Right renal cortex interstitium (tissue), 3 donors: ENCODE measurements at places on chromosomes 12 and 14.

GRCh38 chr14:72416892-72417291 is 477.0 kb downstream of the DPF3 start:
- DNase-seq = no peak

DNA sequence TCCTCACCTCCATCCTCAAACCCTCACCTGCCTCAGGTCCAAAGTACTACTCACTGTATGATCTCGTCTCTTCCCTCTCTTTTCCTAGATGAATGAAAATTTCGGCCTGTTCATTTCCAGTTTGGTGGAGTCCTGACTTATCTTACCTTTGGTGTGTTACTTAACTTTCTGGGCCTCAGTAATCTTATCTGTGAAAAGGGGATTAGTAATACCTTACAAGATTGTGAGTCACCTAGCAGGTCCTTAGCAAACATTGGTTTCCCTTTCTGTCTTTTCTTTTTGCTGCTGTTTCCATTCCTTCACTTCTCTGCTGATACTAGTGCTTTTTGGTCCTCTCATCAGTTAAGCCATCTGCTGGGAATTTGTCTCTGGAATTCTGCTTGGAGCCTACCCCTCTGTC is 52.8 kb downstream of the AKAP6 start:
- DNase-seq = no peak

DNA sequence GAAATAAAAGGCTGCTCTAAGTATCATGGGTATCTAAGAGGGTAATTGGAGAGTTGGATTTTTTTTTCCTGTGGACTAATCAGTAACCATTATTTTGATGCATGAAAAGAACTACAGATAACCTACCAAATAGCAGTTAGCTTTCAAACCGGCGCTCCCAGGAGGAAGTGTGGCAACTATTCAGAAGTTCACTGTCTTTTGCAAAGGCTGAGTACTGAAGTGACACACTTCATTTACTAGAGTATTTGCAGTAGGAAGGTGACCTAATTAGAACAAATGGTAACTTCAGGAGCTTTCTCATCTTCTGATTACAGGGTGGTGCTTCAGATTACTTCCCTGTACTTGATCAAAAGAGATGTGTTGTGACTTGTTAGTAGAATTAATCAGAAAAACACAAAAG is 87.7 kb downstream of the PELI2 start:
- DNase-seq = no peak

- DNase-seq = no peak
Observed at GRCh38 chr12:124578445-124578844, 11.0 kb upstream of the NCOR2 start.

GRCh38 chr12:22248121-22248520 is 86.4 kb downstream of the ST8SIA1 start:
- no peak for DNase-seq

DNA sequence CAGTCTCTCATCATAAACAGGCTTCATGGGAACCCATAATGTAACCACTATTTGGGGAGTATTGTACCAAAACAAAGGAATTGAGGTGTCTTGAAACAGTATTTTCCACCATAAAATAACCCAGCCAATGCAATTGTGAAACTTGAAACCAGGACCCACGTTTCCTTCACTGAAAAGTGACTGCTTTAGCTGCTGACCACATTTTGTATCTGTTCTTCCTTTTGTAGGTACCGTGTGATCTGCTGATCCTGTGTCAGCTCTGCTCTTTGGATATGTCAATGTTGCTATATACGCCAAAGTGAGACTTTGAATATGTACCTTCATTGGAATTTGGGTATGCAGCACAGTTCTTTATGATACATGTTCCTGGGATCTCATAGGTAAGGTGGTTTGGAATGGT is 95.1 kb upstream of the CNTN1 start:
- no peak for DNase-seq

- DNase-seq = no peak
Observed at GRCh38 chr12:132053338-132054330, 90.5 kb downstream of the DDX51 start.

DNA sequence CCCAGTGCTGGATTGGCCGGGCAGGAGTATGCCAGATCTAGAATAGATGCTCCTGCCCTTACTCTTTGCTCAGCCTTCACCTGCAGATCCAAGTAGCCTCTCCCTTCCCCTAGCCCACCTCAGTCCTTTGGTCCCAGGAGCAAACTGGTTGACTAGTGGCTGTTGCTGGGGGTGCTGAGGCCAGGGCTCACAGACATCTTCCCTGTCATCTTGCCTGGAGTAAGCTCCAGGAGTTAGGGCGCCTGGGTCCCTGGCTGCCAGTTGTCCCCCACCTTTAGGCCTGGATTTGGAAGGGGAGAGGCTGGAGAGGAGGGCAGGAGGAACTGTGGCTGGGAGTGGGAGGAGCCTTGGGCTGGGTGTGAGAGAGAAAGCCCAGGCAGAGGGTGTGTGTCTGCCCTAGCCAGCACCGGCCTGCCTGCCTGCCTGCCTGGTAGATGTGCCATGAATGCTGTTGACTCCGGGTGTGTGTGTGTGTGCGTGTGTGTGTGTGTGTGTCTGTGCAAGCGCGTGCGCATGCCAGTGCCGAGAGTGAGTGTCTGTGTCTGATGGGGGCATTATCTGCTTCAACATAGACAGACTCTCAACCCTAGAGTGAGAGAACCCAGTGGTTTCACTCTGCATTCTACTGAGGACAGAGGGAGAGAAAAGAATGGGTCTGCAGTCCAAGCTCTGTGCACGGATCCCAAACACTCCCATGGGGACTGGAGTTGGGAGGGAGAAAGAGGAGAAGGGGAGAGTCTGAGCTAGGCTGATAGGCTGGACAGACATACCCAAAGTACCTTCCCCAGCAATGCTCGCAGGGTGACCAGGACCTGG is 845 bp upstream of the RARG start:
- no peak for DNase-seq

- no peak for DNase-seq
Observed at GRCh38 chr12:47360771-47361388, 281.1 kb upstream of the AMIGO2 start.

- no peak for DNase-seq
Observed at GRCh38 chr12:50271724-50272247, 11.5 kb downstream of the LIMA1 start.

- DNase-seq = no peak
Observed at GRCh38 chr14:61268812-61269211, 12.3 kb downstream of the TMEM30B start.

GRCh38 chr12:66129934-66130266 is 650 bp downstream of the LLPH start:
- DNase-seq = no peak

- peak; percentile 36 for DNase-seq
Observed at GRCh38 chr14:77660754-77661153, 44.3 kb upstream of the SPTLC2 start.

GRCh38 chr14:77580964-77581505 is 35.4 kb downstream of the SPTLC2 start:
- DNase-seq = peak; percentile 81

DNA sequence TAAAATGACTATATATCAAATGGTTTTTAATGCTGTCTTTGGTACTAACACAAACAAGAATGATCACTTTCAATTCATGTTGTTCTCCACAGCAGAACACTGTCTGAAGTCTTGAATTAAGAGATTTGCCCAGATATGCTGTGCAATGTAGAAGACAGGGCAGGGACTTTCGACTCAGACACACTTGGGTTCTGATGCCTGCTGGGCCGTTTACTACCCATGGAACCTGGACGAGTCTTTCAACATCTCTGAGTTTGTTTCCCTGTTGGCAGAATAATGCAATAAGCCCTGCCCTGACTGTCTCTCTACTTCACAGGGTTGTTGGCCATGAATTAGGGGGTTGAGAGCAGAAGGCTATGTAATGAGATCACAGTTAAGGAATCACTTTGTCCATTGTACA is 162.6 kb upstream of the TMPO start:
- DNase-seq = no peak

GRCh38 chr14:30532264-30532663 is 26.7 kb upstream of the G2E3 start:
- DNase-seq = no peak

GRCh38 chr14:90332271-90332584 is 487 bp upstream of the NRDE2 start:
- no peak for DNase-seq

DNA sequence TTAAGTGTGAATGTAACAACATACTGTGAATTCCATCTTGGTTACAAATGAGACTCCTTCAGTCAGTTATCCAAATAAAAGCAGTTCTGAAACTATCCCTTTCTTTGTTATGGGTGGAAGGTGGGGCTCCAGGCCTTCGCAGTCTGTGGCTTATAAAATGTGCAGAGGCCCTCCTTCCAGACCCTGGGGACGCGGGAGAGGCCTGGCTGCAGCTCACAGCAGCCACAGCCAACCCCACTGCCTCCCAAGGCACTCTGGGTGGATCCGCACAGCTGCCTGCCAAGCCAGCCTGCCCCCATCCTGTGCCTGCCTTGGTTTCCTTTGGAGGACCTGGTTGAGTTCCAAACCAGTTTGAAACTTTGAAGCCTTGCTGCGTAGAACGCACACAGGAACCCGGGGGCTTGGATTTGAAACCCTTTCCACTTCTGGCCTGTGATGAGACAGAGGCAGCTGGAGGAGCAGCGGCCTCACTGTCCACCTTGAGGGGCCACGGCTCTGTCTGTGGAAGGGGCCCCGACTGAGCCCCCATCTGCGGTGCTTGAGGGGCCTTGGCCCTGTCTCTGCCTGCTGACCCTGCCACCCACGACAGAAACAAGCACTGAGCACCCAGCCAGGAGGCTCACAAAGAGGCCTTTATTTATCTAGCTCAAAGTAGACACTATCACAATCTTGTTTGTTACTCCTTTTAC is 30.4 kb downstream of the CCNK start:
- no peak for DNase-seq

DNA sequence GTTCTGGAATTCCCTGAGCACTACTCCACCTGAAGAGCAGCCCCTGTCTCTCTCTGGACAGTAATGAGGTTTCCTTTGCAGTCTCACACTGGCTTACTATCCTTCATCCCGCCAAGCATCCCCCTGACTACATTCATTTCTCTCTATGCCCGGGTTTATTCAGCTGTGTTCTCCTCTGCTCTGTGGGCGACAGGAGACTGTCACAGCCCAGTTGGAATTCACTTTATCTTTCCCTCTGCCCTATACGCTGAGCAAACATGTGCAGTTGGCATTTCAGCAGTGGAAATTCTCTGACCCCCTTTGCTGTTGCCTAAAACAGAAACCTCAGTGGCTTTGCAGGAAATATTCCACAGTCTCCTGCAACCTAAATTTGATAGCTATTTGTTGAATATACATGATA is 83.5 kb upstream of the MAX start:
- DNase-seq = no peak

DNA sequence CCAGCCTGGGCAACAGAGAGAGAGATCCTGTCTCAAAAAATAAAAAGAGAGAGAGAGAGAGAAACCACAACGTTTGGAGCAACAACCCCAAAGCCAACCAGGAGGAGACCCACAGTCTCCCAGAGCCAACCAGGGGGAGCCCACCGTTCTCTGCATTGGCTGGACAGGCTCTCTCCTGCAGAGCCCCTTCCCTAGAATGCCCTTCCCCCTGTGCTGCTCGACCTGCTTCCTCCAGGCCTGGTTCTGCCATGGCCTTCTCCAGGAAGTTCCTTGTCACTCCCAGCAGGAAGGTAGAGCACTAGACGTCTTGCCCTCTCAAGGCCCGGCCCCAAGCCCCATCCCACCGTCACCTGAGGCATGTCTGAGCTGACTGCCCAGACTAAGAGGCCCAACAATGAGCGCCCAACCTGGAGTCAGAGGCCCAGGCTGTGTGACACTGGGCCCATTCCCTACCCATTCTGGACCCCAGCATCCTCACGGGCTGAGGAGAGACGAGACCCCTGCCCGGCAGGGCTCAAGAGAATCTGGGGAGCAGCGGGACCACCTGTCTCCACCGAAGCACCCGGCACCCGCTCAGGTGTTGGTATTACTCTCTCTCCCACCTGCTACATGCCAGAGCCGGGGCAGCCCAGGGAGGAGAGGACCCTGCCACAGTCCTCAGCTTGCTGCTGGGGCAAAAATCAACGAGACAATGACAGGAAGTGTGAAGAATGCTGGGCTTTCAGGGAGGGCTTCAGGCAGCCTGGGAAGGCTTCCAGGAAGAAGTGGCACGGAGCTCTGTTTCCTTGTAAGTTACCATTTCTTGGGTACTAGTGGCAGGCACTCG is 61.2 kb downstream of the DIO3 start:
- DNase-seq = no peak

DNA sequence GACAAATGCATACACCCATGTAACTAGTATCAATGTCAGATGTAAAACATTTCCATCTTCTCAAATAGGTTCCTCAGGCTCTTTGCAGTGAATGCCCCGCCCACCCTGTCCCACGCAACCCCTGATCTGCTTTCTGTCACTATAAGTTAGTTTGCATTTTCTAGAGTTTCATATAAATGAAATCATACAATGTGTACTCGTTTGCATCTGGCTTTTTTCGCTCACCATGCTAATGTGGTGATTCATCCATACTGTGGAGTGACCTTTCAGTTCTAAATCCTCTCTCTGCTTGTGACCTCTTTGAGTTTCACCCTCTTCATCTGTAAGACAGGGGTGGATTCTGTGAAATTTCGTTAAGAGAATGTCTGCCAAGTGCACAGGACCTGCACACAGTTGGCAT is 30.6 kb upstream of the MSI1 start:
- no peak for DNase-seq

GRCh38 chr14:68346556-68347343 is 446.1 kb downstream of the ZFP36L1 start:
- DNase-seq = no peak

DNA sequence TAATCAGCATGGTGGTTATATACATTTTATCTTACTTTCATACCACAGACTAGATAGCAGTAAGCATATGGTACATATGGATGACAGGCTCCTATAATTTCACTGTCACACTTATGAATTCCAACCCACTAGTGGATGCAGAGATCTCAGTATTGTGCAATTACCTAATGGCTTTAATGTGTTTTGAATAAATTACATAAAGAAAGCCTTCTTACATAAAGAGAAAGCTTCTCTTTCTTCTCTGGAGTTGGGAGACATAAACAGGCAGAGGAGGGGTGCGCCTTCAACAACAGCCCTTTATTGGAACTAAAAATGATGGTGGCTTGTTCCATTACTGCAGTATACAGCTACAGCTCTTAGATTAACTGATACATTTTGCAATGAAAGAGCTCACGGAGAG is 52.6 kb downstream of the SAV1 start:
- no peak for DNase-seq

GRCh38 chr12:93430280-93430679 is 11.5 kb downstream of the UBE2N start:
- DNase-seq = no peak

- DNase-seq = no peak
Observed at GRCh38 chr14:103521951-103522563, 573 bp downstream of the CKB start.

GRCh38 chr12:585062-586061 is 77.9 kb downstream of the NINJ2 start:
- DNase-seq = no peak

GRCh38 chr12:86292480-86292879 is 36.3 kb upstream of the MGAT4C start:
- DNase-seq = no peak

- DNase-seq = no peak
Observed at GRCh38 chr14:104355101-104356019, 217.0 kb downstream of the KIF26A start.

- DNase-seq = no peak
Observed at GRCh38 chr12:116916714-116917114, 6.0 kb downstream of the FBXW8 start.

GRCh38 chr14:54808326-54809161 is 94.1 kb downstream of the GCH1 start:
- no peak for DNase-seq
